Endothelial cell of umbilical vein (primary cell): ENCODE measurements at places on chromosomes 6 and 20. TPM values are rescaled to one million over a fixed set of nuclear protein-coding genes. Genes with fewer than 3 reads are reported as not detected.

C6orf163 gene
- total RNA-seq, result 2.2 and 2.5 TPM in 2 replicates

WASF1 gene
- total RNA-seq, result 20.9 and 23.2 TPM in 2 replicates

- peak; percentile 77 for DNase-seq
Measured at GRCh38 chr20:8152183-8152582, 20.1 kb downstream of the PLCB1 start.

DNA sequence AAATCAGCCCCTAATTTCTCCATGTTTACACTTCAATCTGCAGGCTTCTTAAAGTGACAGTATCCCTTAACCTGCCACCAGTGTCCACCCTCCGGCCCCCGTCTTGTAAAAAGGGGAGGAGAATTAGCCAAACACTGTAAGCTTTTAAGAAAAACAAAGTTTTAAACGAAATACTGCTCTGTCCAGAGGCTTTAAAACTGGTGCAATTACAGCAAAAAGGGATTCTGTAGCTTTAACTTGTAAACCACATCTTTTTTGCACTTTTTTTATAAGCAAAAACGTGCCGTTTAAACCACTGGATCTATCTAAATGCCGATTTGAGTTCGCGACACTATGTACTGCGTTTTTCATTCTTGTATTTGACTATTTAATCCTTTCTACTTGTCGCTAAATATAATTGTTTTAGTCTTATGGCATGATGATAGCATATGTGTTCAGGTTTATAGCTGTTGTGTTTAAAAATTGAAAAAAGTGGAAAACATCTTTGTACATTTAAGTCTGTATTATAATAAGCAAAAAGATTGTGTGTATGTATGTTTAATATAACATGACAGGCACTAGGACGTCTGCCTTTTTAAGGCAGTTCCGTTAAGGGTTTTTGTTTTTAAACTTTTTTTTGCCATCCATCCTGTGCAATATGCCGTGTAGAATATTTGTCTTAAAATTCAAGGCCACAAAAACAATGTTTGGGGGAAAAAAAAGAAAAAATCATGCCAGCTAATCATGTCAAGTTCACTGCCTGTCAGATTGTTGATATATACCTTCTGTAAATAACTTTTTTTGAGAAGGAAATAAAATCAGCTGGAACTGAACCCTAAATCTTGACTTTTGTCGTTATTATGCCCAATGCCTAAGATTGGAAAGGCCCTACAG lies 4.5 kb downstream of the SOX4 start:
- DNase-seq, result no peak

GRCh38 chr20:23079926-23080325 lies 6.2 kb downstream of the CD93 start:
- DNase-seq, result peak; percentile 79

DNA sequence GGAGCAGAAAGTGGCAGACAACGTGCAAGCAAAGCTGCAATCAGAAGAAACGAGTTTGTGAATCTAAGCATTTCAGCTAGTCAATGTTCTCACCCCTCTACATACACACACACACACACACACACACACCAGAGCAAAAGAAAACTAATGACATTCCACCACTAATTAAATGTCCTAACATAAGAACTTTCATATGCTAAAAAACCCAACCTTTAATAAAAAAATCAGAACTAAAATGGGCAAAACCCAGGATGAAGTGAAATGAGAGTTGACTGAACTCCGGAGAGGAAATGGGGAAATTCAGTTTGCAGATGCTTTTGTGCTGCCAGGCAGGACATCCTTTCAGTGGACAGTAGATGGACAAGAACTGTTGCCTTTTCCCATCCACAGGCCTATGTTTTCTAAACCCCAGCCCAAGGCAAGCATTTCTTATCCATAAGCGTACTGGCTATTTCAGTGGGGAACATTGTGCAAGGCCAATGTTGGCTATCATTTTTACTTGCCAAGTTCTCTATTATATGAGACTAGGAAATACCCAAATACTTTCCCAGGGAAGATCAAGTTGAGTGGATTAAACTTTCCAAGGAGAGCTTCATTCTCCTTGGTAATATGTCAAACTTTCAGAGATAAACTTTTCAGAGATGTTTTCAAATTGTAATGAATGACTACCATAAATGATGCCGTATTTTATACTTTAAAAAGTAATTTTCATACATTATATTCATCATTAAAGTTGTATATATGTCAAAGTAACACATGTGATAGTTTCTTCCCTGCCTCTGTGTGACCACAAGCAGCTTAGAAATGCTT lies 27.3 kb downstream of the RIN2 start:
- no peak for DNase-seq

- no peak for DNase-seq
Measured at GRCh38 chr6:33905071-33905609, 101.3 kb upstream of the MLN start.

GRCh38 chr6:169132352-169132940 lies 121.2 kb downstream of the THBS2 start:
- DNase-seq, result no peak

GRIK2 gene
- total RNA-seq, result not detected in 2 replicates

DNA sequence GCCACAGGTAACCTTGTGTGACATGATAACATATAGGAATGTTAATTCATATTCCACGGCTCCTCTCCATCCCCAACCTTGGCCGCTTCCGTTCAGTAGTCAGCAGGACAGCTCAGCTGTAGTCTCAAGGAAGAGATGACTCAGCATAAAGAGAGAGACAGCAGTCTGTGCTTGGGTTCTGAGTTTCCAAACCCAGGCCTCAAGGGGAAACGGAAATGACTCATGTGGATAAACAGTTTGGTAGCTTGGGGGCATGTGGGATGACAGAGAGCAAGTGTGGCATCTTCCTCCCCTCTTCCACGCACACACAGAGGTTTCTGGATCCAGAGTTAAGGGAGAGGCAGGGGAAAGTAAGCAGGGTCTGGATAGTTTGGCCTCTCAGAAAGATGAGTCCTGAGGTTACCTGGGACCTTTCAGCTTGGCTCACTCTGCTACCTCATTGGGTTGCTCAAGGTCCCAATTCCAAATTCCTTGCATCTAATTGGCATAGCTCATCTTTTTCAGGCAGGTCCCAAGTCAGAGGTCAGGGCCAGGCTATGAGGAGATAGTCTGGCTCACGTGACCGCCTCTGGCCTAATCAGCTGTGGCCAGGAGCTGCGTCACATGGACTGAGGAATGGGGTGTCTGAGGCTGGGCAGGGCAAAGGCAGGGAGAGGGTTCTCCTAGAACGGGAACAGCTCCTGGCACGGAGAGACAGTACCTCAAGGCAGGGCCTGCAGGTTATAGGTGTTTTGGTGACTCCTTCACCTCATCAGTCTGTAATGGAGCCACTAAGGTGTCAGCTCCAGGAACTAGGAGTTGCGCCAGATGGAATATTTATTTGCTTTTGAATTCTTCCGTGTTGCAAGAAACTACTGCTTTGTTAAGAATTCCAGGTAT lies 36.5 kb upstream of the MLN start:
- peak; percentile 88 for DNase-seq

DNA sequence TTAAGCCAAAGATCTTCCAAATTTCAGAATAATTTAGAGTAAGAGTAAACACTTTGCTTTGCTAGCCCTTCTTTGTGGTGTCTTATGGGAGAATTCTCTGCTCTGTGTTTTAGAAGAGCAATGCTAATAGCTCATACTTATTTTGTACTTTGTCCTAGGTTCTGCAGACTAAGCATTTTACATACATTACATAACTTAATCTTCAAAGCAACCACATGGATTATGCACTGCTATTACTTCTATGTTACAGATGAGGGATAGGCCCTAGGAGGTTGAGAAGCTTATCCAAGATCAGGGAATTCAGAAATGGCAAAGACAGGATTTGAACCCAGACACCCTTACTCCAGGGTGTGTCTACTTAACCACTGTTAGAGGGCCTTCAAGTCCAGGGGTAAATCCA lies 9.8 kb upstream of the CCDC170 start:
- DNase-seq, result no peak

SOX18 gene
- total RNA-seq, result 175 and 211 TPM in 2 replicates

GRCh38 chr6:106084106-106084988 lies 1.8 kb upstream of the PRDM1 start:
- DNase-seq, result peak; percentile 12

TP53TG5 gene
- not detected in 2 replicates for total RNA-seq

DNA sequence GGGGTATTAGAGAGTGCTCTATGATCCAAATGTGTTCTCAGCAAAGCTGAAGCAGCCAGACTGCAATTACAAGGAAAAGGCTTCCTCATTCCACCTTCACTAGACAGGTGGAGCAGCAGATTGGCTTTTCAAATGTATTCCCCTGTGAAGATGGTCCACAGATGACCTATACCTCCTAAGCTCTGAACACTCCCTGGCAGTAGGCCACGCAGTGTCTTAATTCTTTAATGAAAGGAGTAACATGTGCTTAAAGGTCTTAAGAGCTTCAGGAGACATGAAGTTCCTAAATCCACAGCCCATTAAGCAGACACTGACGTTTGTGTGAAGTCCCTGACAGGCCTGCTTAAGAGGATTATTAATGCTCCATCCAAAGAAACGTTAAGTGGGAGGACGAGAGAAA lies 138.9 kb upstream of the NUP153 start:
- DNase-seq, result no peak

- DNase-seq, result no peak
Measured at GRCh38 chr20:45067558-45067957, 33.4 kb downstream of the KCNS1 start.

- no peak for DNase-seq
Measured at GRCh38 chr6:149939909-149940671, 1.7 kb upstream of the ULBP2 start.

DNA sequence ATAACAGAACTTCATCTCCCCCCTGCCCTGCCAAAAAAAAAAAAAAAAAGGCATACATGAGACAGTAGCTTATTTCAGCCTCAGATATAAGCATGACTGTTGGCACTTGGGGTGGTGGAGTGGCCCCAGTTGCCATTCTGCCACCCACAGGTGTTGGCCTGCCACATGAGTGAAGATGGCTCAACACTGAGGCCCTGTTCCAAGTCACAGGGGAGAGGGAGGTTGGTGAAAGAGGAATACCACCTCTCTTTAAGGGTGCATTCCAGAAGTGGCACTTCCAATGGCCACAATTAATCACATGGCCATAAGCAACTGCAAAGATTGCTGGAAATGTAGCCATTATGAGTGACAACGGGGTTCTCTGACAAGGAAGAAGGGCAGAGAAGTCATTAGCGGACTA lies 61.9 kb upstream of the JARID2 start:
- DNase-seq, result no peak

PRR18 gene
- total RNA-seq, result not detected in 2 replicates

MAP3K7 gene
- 24.5 and 25.6 TPM in 2 replicates for total RNA-seq

APOBEC2 gene
- not detected in 2 replicates for total RNA-seq

GRCh38 chr6:141110481-141110880 lies 1022.2 kb upstream of the GJE1 start:
- peak; percentile 20 for DNase-seq

GRCh38 chr6:23441808-23442461 lies 684.1 kb upstream of the NRSN1 start:
- no peak for DNase-seq

MUCL3 gene
- total RNA-seq, result not detected in 2 replicates

MEI4 gene
- total RNA-seq, result not detected in 2 replicates

- DNase-seq, result no peak
Measured at GRCh38 chr6:47170617-47170947, 128.4 kb upstream of the ADGRF1 start.

DNA sequence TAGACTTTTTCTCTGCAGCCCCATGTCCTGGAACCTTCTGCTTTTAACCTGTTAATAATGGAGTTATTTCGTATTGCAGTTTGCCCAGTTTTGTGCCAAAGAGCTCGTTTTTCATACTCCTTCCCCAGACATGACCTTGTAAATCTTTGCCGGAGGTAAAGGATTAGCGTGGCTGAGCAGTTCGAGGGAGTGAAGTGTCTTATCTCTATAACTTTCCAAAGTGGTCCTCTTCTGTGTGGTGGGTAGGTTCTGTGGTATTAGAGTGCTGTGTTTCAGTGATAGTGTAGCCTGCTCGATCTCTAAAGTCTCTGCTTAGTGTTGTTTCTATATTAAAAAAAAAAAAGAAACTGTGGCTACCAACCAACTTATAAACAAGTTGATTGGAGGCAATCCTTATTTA lies 67.5 kb downstream of the FARS2 start:
- no peak for DNase-seq

DNA sequence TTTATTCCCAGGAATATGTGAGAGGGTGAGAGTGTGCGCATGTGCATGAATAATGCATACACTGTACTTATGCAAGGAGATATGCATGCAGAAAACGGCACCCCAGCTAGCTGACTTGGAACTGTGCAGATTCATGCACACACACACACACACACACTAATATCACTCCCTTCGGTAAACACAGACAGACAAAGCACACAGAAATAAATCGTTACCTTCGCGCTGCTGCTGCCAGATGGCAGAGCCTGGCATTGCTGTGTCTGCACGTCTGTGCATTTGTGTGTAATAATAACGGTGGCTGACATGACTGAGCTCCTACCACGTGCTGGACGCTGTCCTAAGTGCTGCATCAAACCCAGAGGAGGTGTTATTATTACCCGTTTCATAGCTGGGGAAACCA lies 36.8 kb downstream of the PREX1 start:
- peak; percentile 48 for DNase-seq

KIAA0408 gene
- total RNA-seq, result not detected in 2 replicates

DNA sequence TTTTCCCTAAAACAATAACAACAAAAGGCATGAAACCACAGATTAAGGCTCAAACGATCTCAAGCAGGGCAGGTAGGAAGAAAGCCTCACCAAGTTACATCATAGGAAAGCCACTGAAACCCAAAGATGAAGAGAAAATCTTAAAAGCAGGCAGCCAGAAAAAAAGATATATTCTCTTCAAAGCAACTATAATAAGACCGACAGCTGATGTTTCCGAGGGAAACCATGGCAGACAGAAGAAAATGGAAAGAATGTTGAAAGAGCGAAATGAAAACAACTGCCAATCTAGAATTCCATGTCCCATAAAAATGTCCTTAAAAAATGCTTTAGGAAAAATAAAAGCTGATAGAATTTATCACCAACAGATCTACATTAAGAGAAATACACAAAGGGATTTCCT lies 161.5 kb upstream of the THBS2 start:
- DNase-seq, result no peak

LAMA4 gene
- total RNA-seq, result 629 TPM in 2 replicates

DNA sequence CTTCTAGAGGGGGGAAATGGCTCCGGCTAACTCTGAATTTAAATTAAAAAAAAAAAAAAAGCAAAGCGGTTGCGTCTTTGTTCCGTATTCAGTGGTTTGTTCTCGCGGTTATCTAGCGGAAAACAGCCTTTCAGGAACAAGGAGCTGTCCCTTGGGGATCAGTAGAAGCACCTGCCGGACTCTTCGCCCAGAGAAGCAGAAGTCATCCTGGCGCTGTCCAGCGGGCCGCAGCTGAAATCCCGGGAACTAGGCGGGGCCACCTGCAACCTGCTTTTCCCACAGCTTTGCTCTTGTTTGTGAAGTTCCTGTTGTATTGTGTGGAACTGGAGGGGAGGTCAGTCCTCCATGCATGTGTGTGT lies 43.9 kb upstream of the GJE1 start:
- peak; percentile 35 for DNase-seq

CDH26 gene
- total RNA-seq, result not detected in 2 replicates

FOXC1 gene
- 15.9 and 16.4 TPM in 2 replicates for total RNA-seq

GRCh38 chr20:40680161-40680959 lies 8.7 kb downstream of the MAFB start:
- DNase-seq, result no peak

- DNase-seq, result no peak
Measured at GRCh38 chr20:63501818-63502670, 3.2 kb upstream of the EEF1A2 start.

TMEM200A gene
- total RNA-seq, result 0.74 and 0.75 TPM in 2 replicates

PARD6B gene
- 0.07 TPM in 1 of 2 replicates, not detected in the other for total RNA-seq

GRCh38 chr6:30769853-30770524 lies 25.6 kb upstream of the IER3 start:
- no peak for DNase-seq

WFDC5 gene
- not detected in 2 replicates for total RNA-seq

GRCh38 chr20:46060301-46060881 lies 29.4 kb downstream of the NCOA5 start:
- peak; percentile 64 for DNase-seq

GRCh38 chr20:43972692-43973091 lies 58.0 kb downstream of the TOX2 start:
- no peak for DNase-seq

TNFAIP3 gene
- total RNA-seq, result 4.2 and 8.6 TPM in 2 replicates
